ENCODE measurements at places on chromosomes 6 and 20. TPM values are rescaled to one million over a fixed set of nuclear protein-coding genes. Genes with fewer than 3 reads are reported as not detected.

- no peak for DNase-seq
These were observed 6.0 kb downstream of the NELFCD start for GRCh38 chr20:58986968-58987517.

Gene BEND6
- total RNA-seq = 13.4 TPM

Gene SLC24A3
- total RNA-seq = 4.2 TPM

- DNase-seq = no peak
These were observed 78.2 kb upstream of the SULF2 start for GRCh38 chr20:47863315-47863965.

GRCh38 chr20:54466127-54466526 is 9.3 kb upstream of the DOK5 start:
- DNase-seq = no peak

GRCh38 chr6:155378724-155379123 is 64.4 kb upstream of the TFB1M start:
- DNase-seq = no peak

DNA sequence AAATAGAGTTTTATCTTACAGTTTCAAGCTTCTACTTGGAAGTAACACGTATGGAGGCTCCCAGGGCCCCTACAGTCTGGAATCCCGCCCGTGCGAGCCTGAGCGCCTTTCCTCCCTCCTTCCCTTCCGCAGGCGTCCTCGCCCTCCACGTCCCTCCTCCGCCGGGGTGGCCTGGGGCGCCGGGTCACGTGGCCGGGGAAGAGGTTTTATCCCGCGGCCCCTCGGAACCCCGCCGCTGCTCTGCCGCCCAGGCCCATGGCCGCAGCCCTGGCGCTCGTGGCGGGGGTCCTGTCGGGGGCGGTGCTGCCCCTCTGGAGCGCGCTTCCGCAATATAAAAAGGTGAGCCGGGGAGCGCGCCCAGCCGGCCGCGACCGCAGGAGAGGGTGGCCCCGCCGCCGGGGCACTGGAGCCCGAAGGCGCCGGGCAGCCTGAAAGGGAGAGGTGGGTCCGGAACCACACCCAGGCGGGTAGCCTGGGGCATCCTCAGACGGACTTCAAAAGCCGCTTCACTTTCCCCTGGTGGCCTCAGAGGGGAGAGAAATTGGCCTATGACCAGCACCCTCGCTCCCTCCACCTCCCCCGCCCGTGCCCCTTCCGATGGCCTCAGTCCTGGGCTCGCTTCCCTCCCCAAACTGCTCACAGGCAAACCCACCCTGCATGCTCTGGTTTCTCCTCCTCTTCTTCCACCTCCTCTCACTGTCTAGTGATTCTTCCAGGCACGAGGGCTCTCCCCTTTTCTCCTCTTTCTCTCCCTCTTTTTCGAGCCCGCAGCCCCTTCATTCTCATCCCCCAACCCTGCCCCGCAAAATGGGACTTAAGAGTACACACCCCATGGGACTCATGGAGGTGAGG is at the start of gene CLPSL2:
Gene CLPSL2 (plus strand): TSS at position 235 of the 852 bp plus-strand sequence. CDS start 21 bp downstream, at position 256.
- DNase-seq = no peak

Gene BMP6
- under 0.01 TPM for total RNA-seq

Gene PNPLA1
- total RNA-seq = not detected

Gene TRDN
- total RNA-seq = not detected

GRCh38 chr6:107973594-107973993 is 15.6 kb upstream of the SEC63 start:
- no peak for DNase-seq

GRCh38 chr20:21719592-21720214 is 14.2 kb downstream of the PAX1 start:
- DNase-seq = peak; percentile 61

GRCh38 chr20:57743450-57744095 is 33.8 kb upstream of the PMEPA1 start:
- no peak for DNase-seq

- no peak for DNase-seq
These were observed 80.5 kb downstream of the ZNF217 start for GRCh38 chr20:53513168-53513488.

DNA sequence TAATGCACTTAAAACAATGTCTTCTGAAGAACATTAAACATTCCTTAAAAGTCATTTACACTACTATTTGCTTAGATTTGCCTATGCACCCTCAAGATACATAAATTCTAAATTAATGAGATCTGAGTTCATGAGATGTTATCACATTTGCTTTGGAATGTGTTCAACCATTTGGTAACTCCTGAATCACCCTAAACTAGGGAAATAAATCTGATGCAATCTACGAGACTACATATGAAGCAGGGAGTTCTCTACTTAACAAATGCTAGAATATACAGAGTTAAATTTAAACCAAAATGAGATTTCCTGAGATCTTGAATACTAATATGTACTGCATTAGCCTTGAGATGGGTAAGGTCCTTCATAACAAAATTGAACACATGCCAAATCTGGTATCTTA is 170.1 kb downstream of the CLIC5 start:
- peak; percentile 43 for DNase-seq

GRCh38 chr20:32436142-32436861 is 78.2 kb downstream of the ASXL1 start:
- DNase-seq = no peak

- DNase-seq = peak; percentile 29
These were observed 6.6 kb downstream of the FOXS1 start for GRCh38 chr20:31838646-31839292.

Gene CST7
- not detected for total RNA-seq

DNA sequence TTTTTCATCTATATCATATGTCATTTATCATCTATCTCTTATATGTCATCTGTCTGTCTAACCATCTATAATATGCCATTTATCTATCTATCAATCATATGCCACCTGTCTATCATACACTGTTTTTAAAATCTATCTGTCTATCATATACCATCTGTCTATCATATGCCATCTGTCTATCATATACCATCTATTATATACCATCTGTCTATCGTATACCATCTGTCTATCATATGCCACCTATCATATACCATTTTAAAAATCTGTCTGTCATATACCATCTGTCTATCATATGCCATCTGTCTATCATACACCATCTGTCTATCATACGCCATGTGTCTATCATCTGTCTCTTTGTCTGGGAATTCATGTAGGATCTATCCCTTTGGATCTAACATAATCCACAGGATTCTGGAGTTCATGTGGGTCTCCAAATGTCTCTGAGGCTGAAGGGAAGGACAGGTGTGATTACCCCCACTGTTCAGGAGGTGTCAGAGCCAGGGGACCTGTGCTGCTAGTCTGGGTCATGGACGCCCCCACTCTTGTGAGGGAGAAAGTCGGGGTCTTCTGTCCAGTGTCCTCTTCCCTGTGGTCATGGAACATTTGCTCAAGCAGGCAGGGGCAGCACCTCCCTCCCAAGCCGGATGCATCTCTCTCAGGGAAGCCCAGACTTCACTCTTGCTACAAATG is 36.9 kb upstream of the FRMD1 start:
- no peak for DNase-seq

Gene ZBTB12
- 3.0 TPM for total RNA-seq

Gene HLA-DQB2
- total RNA-seq = not detected

- no peak for DNase-seq
These were observed 73.6 kb downstream of the LCA5 start for GRCh38 chr6:79463621-79464050.

DNA sequence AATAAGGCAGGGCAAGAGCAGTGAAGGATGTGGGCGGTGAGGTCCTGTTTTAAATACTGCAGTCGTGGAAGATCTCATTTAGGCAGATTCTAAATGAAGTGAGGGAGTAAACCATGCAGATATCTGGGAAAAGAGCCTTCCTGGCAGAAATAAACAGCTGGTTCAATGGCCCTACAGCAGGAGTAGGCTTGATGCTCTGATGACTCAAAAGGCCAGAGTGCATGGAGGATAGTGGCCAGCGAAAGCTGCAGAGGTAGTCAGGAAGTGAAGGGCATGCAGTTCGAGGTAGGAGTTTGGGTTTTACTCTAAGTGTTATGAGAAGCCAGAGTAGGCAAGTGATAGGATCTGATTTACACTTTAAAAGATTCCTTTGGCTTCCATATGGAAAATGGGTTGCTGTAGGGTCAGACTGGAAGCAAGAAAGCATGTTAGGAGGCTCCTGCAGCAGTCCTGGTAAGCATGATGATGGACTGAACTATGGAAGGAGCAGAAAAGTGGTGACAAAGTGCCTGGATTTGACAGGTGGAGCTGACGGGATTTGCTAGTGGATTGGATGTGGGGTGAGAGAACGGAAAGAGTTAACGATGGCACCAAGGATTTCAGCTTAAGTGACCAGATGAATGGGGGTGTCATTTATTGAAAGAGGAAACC is 150.0 kb downstream of the GJA10 start:
- DNase-seq = peak; percentile 29

Gene CST9L
- total RNA-seq = not detected

DNA sequence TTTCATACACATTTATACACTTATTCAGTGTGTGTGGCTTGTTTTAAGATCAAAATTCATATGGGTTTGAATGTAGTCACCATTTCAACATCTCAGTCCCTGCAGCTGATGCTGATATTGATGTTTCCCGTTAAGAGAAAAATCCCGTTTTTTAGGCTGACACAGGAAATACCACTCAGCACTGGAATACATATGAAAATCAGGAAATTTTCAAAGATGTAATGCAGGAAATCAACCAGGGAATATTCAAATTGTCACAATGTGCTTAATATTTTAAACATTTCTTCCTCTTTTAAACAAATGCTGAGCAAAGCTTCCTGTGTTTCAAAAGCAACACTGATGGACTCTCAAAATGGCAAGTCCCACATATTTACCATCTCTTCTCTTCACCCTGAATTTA is 94.5 kb upstream of the MARCKS start:
- DNase-seq = no peak

GRCh38 chr6:80214436-80215022 is 108.1 kb downstream of the BCKDHB start:
- peak; percentile 59 for DNase-seq

GRCh38 chr6:6619021-6619794 is 30.7 kb downstream of the LY86 start:
- no peak for DNase-seq

GRCh38 chr6:167787896-167788562 is 38.7 kb upstream of the AFDN start:
- no peak for DNase-seq

Gene CLPSL2
- not detected for total RNA-seq

DNA sequence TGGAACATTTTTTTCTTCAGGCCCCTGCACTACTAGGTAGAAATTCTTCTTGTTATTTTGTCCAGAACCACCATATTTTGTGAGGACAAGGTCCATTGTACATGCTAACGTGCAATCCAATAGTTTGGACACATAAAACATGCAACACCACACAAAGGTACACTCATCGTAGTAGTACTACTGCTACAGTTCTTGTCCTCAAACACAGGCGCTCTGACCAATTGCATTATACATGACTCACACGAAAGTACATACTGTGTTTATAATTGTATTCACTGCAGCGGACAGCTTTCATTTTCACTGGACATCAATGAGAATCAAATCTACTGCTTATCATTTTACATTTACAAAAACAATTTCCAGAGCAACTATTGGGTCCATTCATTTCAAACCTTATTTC is 15.3 kb upstream of the SMLR1 start:
- DNase-seq = no peak

Gene COL10A1
- total RNA-seq = 4.3 TPM

DNA sequence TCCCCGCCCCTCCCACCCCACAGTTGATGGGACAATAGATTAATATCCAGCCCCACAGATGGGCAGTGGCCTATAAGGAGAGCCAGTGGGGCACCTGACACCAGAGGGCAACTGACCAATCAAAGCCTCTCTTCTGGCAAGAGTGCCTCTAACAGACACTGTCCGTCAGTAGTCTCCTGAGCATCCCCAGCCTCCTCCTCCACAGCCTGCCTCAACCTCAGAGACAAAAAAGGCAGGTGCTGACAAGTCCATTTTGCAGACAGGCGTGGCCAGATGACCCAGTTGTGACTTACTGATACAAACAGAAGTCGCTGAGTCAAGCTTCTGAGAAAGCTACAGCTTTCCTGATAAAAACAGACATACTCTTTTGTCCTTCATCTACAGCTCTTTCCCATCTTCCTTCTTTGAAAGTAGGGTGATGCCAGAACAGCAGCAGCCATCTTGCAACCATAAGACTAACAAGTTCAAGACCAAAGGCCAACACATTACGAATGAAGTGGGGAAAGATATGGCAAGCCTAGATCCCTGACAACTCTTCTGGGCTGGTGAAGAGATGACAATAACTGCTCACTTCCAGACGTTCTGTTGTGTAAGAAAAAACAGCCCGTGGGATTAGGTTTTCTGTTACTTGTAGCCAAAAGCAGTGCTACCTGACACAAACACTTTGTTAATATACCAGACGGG is 12.3 kb downstream of the PPIL1 start:
- DNase-seq = no peak

Gene TPMT
- 16.4 TPM for total RNA-seq

Gene CYP21A2
- total RNA-seq = under 0.01 TPM

Gene ZSWIM3
- total RNA-seq = 5.6 TPM

- DNase-seq = no peak
These were observed 14.9 kb upstream of the STAU1 start for GRCh38 chr20:49203011-49203410.

Gene ZHX3
- total RNA-seq = 38.7 TPM

DNA sequence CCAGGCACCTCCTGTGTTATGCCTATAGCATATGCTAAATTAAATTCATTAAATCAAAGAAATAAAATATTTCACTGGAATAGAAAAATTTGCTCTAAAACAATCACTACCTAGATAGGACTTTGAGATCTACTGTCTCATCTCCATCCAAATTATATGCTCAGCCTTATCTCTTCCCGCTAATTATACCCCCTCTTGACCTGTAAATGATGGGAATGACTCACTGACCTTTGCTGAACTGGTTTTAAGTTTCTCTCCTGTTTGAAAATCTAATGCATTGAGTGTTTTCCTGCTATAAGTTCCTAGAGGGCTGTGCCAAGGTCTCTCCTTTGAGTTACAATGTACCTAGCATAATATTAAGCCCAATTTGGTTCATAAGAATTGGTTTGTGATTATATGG is 110.1 kb downstream of the BMP2 start:
- DNase-seq = no peak

Data from fibroblast of villous mesenchyme (primary cell).